ENCODE measurements at places on chromosomes 16 and 17.

DNA sequence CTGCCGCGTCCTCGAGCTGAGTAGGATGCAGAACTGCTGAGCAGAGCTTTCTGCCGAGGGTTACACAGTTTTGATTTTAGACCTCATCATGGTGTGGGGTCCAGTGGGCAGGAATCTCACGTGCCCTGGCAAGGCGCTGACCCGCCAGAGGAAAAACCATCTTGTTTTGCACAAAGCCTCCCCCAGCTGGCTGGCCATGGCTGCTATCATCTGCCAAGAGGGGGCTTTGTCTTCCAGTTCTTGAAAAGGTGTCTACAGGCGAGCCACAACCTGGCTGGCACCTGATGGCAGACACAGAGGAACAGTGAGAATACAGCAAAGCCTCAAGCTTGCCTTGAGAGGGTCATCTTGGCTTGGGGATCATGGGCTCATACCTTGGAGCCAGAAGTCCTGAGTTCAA, 118.3 kb downstream of the CMIP start:
- no peak for DNase-seq

- DNase-seq = no peak
Observed at GRCh38 chr17:74373838-74374606, 6.7 kb downstream of the GPR142 start.

DNA sequence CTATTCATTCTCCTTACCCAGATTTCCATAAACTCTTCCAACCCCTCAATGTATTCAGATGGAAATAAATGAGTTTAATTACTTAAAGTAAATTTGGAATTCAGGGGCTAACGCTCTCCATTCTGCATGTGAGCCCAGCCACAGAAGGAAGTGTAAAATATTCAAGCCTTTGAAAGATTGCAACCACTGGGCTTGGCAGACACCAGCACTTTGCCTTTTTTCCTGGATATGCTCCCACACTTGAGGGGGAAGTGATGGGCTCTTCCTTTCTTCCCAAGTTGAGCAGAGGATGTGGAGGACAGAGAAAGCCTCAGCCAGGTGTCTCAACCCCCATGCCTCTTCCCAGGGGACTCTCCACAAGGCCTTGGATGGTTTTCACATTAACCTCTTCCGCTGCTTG, 825.1 kb upstream of the EEF2KMT start:
- DNase-seq = no peak

GRCh38 chr16:179211-180092, 807 bp upstream of the HBQ1 start:
- no peak for DNase-seq

DNA sequence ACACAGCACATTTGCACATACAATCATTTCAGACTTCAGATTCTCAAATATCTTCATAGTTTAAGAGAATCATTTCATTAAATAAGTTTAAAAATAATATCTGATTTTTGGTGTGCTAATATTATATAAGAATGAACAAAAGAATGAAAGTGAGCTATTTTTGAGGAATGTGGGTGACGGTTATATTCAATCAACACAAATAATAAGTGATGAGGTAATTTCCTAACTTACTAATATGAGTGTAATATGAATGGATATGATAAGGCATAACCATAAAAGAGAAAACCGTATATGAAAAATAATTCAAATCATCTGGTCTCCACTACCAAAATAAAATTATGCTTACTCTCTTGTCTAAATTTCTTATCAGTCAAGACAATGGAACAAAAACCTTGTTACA, 68.4 kb upstream of the NACA2 start:
- no peak for DNase-seq
